ENCODE measurements at places on chromosomes 5 and 9.
A peak's percentile ranks its signal among the peaks of the same experiment; 100 is the strongest.

DNA sequence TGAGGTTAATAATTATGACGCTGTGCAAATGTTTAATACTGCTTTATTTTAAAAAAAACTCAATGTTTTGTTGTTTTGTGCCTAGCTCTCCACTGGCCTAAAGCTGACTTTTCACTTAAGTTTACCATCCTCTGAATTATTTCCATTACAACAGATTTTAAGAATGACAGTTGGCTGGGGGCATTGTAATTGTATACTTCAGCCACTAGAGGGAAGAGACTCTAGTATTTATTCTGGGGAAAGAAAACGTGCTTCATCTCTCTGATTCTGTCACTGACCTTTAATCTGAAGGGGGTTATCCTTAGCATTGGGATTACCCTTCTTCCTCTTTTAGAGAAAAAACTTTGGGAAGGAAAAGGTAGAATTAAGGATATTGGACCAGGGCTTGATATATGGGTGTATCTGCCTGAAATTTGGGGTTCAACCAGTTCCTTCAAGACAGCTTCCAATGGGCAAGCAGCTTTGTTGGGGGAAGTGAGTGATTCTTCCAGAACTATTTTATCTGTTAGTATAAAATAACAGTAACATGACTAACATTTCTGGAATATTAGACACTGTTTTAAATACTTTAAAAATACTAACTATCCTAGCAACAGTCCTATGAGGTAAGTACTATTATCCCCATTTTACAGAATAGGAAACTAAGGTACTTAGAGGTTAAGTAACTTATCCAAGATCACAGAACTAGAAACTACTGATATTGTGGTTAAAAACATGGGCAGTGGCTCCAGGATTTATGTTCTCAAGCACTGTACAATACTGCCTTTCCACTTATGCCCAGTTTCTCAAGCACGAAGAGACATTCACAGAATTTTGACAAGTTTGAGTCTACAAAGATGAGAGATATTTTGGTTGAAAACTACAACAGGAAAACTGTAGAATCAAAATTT, 208.4 kb downstream of the CD180 start:
- DNase-seq, result peak; percentile 22

DNA sequence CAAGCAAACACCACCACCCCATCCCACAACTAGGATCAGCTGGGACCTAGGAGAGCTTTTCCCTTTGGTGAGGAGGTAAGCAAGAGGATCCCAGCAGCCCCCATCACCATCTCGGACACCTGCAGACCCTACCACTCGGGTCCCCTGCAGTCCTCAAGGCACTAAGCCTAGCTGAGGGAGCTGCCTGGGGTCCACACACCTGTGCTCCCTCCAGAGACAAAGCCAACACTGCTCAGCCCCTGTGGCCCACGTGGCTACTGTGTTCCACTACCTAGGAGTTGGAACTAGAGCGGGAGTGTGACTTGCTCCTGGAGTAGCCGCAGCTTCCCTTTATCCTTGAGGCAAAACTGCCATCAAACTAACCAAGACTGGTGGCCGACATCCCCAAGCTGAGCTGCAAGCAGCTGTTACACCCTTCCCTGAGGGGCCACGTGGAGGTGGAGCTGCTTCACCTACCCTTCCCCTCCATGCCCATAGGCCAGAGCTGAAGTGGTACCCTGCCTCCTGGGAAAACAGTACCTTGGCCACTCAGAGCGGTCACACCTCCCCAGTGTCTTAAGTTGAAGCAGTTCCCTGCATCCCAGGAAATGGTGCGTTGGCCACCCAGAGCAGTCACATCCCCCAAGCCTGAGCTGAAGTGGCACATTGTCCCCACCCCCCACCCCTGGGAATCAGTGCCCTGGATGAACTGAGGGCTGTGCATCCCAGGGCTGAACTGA, 205.5 kb downstream of the CACNA1B start:
- DNase-seq, result no peak

- DNase-seq, result peak; percentile 14
These were observed 38.3 kb downstream of the RECK start for GRCh38 chr9:36074870-36075532.

DNA sequence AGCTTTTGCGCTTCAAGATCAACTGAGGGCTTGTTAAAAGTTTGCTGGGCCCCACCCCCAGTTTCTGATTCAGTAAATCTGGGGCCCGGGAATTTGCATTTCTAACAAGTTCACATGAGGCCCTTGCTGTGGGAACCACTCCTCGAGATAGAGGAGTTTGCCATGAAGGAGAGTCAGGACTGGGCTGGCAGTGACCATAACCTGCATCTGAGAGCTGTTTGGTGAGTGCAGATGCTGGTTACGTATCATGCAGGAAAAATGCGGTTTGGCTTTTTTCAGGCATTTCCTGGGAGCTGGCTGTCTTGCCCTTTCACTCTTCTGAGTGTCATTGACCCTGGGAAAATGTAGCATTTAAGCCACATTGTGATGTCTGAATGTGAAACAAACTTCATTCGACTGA, 9.4 kb upstream of the ANGPTL2 start:
- DNase-seq, result no peak

DNA sequence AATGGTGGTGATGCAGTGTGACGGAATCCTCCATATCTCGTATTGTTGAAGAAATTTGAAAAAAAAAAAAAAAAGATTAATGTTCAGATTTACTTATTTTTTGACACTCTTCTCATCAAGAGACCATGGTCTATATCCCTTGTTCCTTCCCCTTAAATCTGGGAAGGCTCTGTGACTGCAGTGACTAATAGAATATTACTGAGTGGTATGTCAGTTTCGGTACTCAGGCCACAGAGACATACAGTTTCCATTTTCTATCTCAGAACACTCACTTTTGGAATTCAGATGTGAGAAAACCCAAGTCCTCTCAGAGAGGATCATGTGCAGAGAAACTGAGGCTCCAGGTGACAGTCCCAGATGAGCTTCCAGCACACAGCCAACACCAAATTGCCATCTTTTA, 1193.5 kb downstream of the DTWD2 start:
- DNase-seq, result no peak

- no peak for DNase-seq
These were observed 19.1 kb downstream of the MRPL36 start for GRCh38 chr5:1780614-1780930.

DNA sequence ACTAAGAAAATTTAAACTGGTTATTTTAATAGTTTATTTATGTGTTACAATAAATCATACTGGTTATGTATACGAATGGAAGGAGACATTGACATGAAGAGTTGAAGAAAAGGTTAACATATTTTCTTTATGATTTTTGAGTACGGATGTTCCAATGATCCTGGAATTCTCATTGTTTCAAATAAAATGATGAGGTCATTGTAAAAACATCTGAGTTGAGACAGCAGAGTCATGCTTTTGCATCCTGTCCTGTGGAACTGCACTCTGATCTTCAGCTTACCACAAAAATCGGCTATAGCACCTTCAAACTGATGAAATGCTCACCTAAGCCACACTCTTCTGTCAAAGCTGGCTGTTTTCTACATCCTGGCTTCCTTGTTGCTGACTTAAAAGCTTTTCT, 67.8 kb downstream of the PTCD2 start:
- DNase-seq, result no peak

DNA sequence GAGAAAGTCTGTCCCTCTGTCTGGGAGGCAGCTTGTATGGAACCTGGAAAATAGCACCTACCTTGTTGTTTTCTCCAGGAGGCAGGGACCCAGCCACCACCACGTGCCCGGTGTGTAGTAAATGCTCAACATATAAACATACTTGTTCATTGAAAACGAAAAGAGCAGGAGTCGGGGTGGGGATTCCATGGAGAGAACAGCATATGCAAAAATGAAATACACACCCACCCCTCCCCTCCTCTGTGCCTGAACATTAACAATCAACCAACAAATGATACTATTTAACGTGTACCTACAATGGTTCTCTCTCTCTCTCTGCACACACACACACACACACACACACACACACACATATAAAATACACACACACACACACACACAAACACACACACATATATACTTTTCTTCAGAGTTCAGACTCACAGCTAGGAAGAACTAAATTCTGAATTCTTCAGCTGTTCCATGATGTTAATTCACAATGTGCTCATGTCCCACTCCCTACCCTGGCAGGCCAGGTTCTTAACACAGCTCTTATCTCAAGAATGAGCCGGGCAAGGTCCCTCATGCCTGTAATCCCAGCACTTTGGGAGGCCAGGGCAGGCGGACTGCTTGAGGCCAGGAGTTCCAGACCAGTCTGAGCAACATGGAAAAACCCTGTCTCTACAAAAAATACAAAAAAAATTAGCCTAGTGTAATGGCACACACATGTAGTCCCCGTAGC, 16.3 kb upstream of the DENND1A start:
- no peak for DNase-seq

DNA sequence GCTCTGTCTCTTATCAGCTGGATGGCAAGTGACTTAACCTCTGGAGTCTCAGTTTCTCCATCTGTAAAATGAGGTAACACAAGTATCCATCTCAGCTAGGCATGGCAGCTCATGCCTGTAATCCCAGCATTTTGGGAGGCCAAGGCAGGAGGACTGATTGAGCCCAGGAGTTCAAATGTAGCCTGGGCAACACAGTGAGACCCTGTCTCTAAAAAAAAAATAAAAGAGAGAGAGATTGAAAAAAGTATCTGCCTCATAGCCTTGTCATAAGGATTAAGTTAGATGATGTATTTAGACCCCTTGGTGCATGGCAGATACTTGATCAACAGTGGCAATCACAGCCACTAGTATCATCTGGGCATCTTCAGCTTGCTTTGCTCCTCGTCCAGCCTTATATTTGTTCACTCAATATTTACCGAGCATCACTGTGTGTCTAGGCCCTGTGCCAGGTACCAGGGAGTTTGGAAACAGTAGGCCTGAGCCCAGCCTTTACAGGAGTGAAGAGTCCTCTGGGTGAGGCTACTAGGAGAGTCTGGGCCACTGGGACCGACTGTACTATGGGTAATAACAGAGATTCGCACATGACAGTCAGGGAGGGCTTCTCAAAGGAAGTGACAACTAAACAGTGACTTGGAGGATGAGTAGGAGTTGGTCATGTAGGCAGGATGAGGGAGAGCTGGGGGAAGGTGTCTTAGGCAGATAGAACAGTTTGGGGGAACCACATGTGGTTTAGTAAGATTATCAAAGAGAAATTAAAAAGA, 34.2 kb downstream of the CORO2A start:
- DNase-seq, result no peak

- DNase-seq, result no peak
These were observed 66.1 kb downstream of the PTPDC1 start for GRCh38 chr9:94150279-94150828.

- peak; percentile 95 for DNase-seq
These were observed 11.7 kb upstream of the DOLPP1 start for GRCh38 chr9:129068990-129069861.

- DNase-seq, result no peak
These were observed 57.8 kb downstream of the NDUFAF2 start for GRCh38 chr5:61002611-61003355.

DNA sequence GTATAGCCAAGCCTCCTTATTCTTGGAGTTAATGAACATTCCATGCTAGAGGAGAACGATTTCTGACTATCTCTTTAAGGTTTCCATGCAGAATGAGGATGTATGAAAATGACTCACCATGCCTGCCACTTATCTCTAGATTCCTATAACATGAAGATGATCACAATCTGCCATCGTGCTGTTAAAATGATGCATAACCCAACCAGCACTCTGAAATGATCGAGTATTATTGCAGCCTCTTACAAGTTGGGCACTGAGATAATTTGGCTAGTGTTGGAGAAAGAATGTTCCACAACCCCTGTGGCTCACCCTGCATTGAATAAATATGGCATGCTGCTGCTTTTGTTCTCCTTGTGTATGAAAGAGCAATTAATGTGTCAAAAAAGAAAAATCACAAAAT, 1143.6 kb upstream of the WWC1 start:
- DNase-seq, result no peak

DNA sequence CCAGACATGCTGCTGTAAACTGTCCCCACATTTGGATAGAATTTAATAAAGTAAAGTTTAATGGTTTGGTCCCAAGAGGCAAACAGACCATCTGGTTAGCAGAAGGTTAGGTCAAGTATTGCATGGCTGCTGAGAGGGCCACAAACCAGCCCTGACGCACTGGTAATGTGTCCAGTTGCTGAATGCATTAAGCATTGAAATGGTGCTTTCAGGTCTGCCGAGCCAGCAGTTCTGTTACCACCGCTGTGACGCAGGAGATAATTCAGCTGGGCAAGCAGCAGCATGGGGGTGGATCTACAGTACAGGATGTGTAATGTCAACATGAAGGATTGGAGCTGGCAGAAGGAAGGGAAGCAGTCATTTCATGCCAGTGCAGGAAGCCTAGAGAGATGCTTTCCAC, 16.0 kb downstream of the ZNF462 start:
- no peak for DNase-seq

- no peak for DNase-seq
These were observed 20.9 kb downstream of the FAM13B start for GRCh38 chr5:138011991-138012390.

Measured in MV-4-11 (cell line).